BJ (cell line): ENCODE measurements at places on chromosomes 6 and 20. TPM values are rescaled to one million over a fixed set of nuclear protein-coding genes. Genes with fewer than 3 reads are reported as not detected.

SNAI1 gene
- 3.6 and 6.5 TPM in 2 replicates for polyA plus RNA-seq

HBS1L gene
- polyA plus RNA-seq: 44.3 and 76.3 TPM in 2 replicates

- no peak for DNase-seq
Measured at GRCh38 chr6:112618849-112619248, 271.7 kb downstream of the RFPL4B start.

GRCh38 chr6:26022132-26022472 lies 59.5 kb downstream of the TRIM38 start:
- DNase-seq: peak; percentile 59

DNA sequence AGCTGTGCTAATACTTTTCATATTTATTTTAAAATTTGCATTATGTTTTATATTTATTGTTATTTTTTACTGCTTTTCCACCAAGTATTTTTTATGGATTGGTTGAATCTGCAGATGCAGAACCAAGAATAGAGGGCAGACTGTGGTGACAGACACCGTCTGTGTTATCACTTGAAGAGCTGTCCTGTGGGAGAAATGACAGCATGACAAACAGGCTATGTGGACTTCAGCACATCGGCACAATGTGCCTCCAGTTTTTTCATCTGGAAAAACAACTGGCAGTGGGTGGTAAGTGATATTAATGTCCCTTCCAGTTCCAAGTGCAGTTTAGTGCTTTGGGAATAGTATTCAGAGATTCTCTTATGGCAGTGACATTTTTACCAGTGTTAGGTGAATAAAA lies 492.9 kb downstream of the PRKN start:
- no peak for DNase-seq

DNA sequence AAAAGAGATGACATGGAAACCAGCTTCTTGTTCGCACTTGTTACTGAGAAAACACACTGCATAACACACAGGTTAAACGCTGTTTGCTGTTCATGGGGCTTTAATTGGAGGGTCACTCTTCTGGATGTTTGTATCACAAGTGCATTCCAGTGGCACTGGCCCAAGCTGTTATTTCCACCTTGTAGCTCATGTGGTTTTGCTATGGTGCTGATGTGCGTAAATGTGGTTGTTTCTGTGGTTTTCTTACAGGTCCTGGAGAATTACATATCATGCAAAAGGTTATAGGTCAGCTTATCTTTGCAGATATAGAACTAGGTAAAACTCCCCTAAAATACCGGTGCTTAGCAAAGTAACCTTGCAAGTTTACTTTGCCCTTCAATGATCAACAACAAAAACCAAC lies 89.3 kb upstream of the AHI1 start:
- DNase-seq: no peak
